ENCODE measurements at places on chromosomes 4 and X.

DNA sequence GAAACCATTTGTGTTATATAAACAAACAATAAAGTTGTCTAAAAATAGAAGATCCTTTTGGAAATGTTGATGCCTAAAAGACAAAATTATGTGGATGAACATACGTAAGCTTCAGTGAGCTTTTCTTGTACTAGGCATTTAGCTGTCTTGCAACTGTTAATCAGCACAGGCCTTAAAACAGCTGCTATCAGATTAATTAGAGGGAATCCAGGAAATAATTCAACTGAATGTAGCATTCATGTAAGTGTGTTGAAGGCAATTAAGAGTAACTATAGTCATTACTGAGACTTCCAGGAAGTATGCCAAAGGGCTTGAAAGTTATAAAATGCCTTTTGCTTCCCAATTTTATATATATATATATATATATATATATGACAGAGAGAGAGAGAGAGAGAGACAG, 248.7 kb downstream of the IL1RAPL1 start:
- no peak for DNase-seq

DNA sequence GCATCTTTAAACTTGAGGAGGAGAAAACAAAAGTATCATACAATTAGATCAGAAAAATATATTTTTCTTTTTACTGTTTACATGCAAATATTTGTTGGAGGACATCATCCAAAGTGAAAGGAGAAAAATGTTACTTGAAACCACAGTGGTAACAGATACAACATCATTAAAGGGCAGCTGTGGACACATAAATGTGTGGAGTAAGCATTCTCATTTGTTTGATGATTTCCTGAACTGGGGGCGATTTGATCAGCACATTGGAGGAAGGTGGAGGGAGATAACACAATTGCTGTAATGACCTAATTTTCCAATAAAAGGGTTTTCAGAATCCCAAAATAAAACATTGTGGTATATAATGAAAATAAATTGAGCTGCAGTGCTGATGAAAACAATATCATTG, 314.5 kb upstream of the HS3ST1 start:
- DNase-seq, result no peak

DNA sequence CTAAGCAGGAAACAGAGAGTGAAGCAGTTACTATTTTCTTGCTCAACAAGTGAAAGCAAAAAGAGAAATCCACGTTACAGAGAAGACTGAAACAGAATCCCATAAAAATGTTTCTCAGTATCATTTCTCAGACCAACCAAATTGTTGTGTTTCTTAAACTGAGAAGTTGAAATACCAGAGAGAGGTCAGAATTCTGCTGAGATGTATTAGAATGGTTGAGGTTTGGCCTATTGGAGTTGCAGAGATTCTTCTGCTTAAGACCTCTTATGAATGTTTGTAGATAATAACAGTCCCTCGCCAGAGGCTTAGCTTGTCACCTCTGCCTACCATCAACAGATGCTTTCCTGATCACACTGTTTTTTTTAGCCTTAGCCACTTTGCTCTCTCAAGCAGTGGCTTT, 481.4 kb downstream of the TRIML1 start:
- DNase-seq, result no peak

DNA sequence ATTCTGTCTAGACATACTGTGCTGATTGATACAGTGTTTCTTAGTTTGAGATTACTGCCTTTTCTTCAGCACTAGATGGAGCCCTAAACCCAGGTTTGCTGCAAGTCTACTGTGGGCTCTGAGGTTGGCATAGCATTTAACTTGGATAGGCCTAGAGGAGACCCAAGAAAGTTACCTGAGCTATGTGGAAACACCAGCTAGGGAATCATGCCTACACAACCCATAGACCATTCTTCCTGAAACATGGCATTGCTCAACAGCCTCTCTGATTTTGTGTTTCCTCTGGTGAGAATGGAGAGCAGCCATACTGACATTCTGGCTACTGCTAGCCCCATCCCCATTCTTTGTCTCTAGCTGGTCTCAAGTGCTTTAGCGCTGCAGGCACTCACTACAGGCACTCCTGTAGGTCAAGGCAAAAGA, 287.7 kb upstream of the PCDH18 start:
- no peak for DNase-seq

GRCh38 chrX:72305286-72306084, at the start of gene CITED1:
CITED1 (minus strand) TSS chrX:72305914; CDS start chrX:72302869, 3,045 bp downstream.
- no peak for DNase-seq

GRCh38 chrX:25206778-25207177, 191.0 kb upstream of the ARX start:
- no peak for DNase-seq

Data from GOT3 (cell line).